Fibroblast of pulmonary artery (primary cell): ENCODE measurements at places on chromosomes 12 and 14.

- no peak for DNase-seq
These were observed 31.2 kb upstream of the FZD10 start for GRCh38 chr12:130131025-130131424.

- no peak for DNase-seq
These were observed 264.4 kb downstream of the DUSP6 start for GRCh38 chr12:89087876-89088275.

GRCh38 chr14:71538938-71539649 lies 393.1 kb upstream of the RGS6 start:
- DNase-seq = peak; percentile 76

DNA sequence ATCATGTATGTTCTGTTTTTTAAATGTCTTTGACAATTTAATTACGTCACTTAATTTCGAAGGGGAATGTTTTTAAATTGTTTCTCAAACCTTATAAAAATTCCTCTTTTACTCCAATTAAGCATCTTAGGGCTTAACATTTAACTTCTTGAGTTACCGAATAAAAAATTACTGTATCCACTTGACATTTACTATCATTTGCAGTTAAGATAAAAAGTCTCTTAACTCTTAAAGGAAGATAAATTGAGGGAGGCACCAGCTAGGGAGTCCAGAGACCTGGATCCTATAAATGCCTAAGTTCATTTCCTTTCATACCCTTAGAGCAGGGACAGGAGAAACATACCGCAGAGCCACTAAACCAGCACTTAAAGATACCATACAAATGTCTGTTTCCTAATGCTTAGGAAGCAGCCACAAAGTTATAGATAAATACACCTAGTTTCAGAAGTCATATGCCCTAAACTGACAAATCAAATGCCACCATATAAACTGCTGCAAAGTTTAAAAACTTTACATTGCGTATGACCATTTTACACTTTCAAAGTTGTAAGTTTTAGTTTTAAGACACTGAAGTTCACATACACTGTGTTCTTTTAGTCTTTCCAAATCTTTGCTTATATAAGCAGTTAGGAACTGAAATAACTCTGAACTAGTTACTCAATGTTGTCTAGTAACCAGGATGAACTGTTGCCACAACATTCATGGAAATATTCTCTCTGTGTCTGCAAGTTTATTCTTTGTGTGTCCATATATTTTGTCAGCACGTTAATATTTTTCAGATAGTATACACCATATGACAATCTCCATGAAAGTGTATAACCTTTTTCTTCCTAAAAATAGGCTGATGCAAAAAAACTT lies 71.2 kb downstream of the GALNT4 start:
- peak; percentile 91 for DNase-seq

DNA sequence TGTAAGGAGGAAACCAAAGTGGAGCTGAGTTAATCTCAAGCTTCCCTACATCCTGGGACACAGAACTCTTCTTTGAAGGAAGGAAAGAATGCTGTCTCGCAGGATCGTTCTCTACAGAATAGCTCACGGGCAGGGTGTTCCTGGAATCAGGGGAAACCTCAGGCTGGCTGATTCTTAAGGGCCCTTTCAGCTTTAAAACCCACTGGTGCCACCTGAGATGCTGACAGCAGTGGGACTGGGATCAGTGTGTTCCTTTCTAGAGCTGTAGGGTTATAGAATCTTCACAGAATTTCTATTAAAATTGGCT lies 47.8 kb downstream of the UBE3B start:
- DNase-seq = no peak
